GM10248 (cell line): ENCODE measurements at places on chromosomes 3 and 15.

DNA sequence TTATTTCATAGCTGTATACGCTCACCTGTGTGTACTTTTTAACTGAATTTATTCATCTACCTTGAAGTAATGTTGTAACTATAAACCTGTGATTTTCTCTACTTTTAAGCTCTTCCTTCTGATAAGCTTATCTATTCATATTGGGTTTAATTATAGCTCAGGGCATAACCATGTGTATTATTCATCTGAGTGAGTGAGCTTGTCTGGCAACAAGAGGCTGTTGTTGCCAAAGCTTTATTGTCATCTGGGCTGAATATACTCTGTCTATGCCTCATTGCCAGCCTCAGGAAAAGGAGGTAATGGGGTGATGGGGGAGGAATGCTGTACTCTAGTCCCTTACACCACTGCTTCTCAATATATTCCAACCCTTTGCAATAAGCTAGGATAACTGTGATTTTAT lies 292.4 kb downstream of the UBE2E2 start:
- DNase-seq: no peak

DNA sequence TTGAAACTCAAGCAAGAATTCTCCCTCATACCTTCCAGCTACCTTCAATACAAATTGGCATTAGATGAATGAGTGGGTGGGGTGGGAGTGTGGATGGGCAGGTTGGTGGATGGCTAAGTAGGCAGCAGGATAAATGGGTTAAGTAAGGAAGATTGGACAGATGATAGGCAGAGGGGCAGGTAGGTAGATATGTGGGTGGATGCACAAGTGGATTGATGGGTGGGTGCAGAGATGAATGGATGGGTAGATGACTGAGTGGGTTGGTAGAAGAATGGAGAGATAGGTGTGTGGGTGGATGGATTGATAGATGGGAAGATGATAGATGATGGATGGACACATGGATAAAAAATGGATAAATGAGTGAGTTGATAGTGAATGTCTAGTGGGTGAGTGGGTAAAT lies 27.6 kb downstream of the VIPR1 start:
- no peak for DNase-seq

GRCh38 chr3:38574411-38575278 lies 74.8 kb downstream of the SCN5A start:
- no peak for DNase-seq

DNA sequence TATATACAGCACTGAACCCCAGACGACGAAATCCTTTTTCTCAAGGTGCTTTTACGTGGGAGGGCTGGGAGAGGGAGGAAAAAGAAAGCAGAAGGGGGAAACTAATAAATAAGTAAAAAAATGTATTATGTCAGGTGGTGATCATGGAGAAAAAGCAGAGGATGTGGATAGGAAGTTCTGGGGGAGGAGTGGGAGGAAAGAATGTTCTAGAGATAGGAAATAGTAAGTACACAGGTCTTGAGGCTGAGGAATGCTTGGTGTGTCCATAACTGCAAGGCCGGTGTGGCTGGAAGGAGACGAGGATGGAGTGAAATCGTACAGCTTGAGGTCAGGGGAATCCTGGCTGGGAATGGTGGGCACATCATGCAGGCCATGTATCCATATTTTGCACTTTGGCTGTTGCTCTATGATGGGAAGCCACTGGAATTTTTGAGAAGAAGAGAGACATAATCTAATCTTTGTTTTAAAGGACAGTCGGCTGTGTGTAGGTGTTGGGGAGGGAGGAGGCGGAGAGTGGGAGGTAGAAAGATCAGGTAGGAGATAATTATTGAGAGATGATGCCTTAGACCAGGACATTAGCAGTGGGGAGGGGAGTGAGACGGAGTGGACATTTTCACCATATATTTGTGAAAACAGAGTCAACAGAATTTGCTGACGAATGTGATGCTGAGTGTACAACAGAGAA lies 1.8 kb upstream of the UBE2E2 start:
- DNase-seq: no peak

DNA sequence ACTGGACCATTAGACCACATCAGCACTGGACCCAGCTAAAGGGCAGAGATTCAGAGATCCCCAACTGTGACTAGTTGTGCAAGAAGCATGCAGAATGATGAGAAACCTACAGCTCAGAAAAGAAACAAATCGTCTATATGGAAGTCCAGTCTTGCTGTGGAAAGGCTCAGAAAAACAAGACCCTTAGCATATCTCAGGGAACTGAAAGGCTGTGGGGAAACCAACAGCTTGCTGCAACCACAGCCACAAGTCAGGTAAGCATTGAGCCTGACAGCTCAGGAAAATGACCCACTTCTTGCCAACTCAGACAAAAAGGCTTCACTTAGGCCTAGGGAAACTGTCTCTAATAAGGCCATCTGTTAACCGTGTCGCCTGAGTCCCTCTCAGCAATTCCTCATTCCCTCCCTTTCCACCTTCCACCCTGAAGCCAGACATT lies 145.6 kb downstream of the LSAMP start:
- no peak for DNase-seq

GRCh38 chr3:13018561-13019242 lies 54.5 kb downstream of the IQSEC1 start:
- DNase-seq: no peak

DNA sequence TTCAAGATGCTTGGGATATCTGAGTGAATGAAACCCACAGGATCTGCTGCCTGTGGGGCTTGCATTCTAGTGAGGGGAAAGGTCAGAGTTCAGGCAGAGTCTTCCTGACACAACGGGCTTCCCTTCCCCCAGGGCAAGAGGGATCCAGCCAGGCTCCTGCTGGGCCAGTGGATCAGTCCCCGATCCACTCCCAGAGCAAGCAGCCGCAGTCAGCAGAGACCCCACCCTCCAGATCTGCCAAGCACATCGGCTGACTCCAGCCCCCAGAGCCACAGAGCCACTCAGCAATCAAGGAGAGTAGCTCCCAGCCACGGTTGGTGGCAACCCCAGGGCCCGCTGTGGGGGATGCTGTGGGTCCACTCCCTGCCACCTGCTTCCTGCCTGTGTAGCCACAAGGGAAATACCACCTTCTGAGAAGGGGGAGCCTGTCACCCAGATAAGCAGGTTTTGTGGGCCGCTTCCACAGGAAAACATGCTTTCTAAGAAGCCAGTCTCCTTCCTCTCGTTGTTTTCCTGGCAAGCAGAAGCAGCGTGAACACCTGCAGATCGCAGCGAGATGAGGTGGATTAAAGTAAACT lies 44.9 kb downstream of the CPN2 start:
- no peak for DNase-seq

GRCh38 chr15:51085764-51086163 lies 8.9 kb downstream of the TNFAIP8L3 start:
- no peak for DNase-seq

GRCh38 chr15:59838900-59839299 lies 149.8 kb upstream of the BNIP2 start:
- no peak for DNase-seq

GRCh38 chr3:155254445-155254844 lies 39.0 kb downstream of the STRIT1 start:
- DNase-seq: no peak

GRCh38 chr15:80970658-80971057 lies 19.0 kb downstream of the MESD start:
- DNase-seq: no peak

GRCh38 chr3:58766587-58767282 lies 100.2 kb upstream of the FAM3D start:
- no peak for DNase-seq

DNA sequence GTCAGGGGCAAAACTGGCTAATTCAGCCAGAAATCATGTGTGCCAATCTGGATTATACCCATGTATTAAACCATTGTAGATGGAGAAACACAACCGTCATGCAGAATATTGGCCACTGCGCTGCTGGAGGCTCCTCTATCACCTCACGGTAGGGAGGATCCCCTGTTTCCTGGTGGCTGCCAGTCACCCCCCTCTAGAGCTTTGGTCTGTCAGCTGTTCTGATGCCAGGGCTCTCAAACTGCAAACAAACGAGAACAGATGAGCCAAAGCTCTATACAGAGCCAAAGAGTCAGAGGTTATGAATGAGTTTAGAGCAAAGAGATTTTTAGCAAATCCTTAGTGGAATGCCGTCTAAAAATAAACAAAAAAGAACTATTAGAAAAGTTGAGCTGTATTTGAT lies 62.5 kb downstream of the IL20RB start:
- DNase-seq: no peak

DNA sequence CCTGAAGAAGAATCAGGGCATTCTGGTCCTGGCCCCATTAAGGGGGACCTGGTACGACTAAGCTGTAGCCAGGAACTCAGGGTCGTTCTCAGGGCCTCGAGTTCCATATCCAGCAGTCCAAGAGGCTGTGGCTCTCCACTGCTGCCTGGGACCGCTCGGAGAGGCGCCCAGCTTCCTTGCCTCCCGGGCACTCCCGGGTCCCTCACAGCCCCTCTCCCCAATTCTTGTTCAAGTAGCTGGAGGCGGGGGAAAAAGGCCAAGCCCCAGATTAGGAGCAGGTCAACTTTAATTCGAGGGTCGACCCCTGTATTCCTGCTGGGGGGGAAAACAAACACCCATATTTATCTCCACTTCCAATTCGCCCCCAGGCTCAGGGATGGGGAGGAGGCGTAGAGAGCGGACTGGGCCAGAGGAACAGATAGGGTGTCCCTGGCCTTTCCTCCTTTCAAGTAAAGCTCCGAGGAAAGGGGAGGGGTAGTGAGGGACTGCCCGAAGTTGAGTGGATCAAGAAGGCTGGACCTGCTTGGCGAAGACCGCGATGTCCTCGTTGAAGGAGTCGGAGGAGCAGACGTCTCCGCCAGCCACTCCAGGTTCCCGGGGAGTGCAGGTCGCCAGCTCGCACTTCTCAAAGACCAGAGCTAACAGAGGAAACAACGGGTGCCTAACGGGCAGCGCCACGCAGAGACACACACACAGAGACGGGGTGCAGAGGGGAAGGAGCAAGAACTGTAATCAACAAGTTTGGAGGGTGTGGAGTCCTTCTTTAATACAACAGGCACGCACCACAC lies 4.4 kb downstream of the MEIS2 start:
- no peak for DNase-seq

- no peak for DNase-seq
These were observed 73.5 kb downstream of the EDEM1 start for GRCh38 chr3:5260992-5261501.

DNA sequence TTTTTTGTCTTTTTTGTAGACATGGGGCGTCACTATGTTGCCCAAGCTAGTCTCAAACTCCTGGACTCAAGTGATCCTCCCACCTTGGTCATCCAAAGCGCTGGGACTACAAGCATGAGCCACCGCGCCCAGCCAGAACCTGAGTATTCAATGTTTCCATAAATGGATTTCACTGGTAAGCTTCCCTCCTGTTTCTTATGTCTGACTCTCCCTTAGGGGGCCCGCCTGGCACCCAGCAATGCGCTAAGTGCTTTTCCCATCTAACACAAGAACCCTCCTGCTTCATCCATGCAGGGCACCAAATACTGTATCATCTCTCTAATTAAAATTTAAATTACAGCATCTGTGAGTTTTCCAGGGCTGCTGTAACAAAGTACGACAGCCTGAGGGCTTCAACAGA lies 44.9 kb downstream of the KLF15 start:
- DNase-seq: no peak

DNA sequence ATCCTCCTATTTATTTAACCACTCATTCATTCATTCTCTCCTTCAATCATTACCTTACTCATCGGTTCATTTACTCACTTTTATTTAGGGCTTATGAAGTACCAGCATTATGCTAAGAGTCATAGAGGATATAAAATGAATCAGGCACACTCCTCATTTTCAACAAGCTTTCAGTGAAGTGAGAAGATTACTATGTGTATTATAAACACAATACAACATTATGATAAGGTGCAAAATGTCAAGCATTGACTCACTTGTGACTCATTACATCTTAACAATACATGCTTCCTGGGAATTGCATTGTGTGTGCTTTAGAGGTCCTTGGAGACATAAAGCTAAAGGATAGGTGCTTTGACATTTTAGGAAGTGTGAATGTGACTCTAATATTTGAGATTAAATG lies 60.4 kb downstream of the PLAAT1 start:
- no peak for DNase-seq

DNA sequence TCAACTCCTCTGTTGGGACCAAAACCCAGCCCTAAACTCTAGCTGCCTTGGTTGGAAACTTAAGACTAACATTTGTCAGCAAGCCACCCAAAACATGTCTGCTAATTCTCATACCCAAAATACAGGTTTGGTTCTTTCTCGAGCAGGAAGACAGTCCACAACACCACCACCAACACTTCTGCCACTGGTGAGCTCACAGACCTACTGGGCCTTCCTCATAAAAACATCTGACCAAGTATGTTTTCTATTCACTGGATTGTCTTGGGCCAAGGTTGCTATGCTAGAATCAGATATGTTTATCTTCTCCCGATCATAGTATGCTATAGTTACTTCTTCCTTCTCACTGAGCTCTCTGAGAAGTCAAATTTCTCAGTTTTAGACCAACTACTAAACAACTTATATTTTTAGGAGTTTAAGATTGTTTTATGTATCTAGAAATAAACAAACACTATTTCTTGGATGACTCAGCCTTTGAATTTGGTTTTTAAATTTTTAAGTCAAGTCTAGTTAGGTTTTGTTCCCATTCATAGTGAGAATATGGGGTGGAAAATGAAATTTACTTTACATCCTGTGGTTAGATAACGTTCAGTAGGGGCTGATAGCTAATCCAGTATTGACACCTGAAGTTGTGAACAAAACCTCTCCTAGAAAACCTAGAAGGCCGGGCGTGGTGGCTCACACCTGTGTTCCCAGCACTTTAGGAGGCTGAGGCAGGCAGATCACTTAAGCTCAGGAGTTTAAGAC lies 360.5 kb downstream of the RSL24D1 start:
- DNase-seq: no peak

- no peak for DNase-seq
These were observed 747.6 kb downstream of the NAALADL2 start for GRCh38 chr3:175606650-175607318.

- no peak for DNase-seq
These were observed 258.2 kb downstream of the SOX2 start for GRCh38 chr3:181969925-181970324.

GRCh38 chr3:122245513-122246174 lies 62.2 kb downstream of the CASR start:
- DNase-seq: no peak

- DNase-seq: no peak
These were observed 23.0 kb upstream of the GYG1 start for GRCh38 chr3:148968321-148968720.

DNA sequence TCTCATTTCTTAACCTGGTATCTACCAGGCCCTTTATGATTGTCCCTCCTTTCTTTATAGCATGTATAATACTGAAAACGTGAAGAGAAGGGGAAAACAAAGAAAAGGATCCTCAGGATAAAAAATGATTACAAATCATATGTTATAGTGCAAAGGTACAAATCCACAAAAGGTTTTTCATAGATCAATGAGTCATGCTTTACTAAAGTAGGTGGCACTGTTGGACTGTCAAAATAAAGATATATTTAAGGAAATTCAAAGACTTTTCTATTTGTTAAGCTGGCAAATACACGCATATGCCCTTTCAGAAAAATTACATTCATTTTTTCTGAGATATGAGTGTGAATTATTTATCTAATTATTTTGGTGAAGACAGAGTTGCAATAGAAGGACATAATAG lies 151.6 kb downstream of the CADM2 start:
- no peak for DNase-seq
